ENCODE measurements at places on chromosomes 5 and 9.

DNA sequence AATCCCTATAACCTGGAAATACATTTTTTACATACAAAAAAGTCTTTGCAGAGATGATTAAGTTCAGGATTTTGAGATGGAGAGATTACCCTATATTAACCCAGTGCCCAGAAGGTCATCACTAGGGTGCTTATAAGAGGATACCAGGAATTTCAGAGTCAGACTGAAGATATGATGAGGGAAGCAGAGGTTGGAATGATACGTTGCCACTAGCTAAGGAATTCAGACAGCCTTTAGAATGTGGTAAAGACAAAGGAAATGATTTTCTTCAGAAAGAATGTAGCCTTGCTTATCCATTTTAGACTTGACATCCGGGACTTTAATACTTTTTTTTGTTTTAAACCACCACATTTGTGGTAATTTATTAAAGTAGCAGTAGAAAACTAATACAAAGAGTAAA, 2176.8 kb upstream of the C9orf72 start:
- no peak for DNase-seq

- no peak for DNase-seq
These were observed 527.8 kb upstream of the ZNF608 start for GRCh38 chr5:125274211-125274610.

DNA sequence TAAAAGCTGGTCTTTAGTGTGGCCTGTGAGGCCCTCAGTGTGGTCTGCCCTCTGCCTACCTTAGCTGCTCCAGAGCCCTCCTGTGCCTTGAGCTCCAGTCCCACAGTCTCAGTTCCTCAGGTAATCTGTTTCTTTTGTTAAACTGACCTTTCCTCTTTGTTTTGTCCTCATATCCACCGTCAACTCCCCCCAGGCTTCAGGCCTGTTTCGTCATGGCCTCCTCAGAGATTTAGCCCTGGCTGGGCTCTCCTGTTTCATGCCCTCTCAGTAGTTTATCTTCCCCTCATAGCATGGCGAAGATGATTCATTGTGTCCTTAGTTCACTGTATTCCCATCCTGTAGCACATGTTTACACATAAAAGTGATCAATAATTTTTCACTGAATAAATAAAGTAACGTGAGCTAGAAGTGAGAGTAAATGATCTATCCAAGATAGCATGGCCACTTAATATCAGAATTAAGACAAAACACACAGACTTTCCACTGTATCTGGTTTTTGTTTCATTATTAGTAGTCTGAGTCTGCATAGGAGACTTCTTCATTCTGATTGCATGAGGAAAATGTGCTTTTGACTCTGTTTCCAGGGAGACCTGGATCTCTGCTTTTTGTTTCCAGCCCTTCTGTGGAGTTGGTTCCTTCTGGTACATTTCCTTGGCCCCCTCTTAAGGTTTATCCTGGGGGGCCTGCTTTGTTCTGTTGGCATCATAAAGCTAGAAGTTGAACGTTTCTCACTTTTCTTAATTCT, 70.5 kb downstream of the SNX24 start:
- no peak for DNase-seq

DNA sequence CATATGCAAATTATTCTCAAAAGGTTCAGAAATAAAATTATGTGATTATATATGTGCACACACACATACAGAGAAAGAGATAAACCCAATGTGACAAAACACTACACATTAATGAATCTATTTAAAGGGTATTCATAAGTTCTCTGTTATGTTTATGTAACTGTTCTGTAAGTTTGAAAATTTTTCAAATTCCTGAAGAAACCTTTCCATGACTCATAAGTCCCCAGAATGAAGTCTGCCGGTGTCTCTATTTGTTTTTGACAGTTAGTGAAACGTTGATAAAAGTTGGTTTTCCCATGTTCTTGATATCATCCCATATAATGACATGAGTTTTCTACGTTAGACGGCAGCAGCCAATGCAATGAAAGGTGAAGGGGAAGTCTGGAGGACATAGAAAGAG, 199.5 kb upstream of the PUM3 start:
- DNase-seq, result no peak

- DNase-seq, result no peak
These were observed 647.7 kb downstream of the HTR1A start for GRCh38 chr5:63314551-63314950.

Measured in stimulated activated CD8-positive, alpha-beta memory T cell treated with anti-CD3 and anti-CD28 coated beads, Interleukin-2, amount 100 ng/mL, for 1 hour (primary cell).